AG04449 (cell line): ENCODE measurements at places on chromosomes 3 and 15.

DNA sequence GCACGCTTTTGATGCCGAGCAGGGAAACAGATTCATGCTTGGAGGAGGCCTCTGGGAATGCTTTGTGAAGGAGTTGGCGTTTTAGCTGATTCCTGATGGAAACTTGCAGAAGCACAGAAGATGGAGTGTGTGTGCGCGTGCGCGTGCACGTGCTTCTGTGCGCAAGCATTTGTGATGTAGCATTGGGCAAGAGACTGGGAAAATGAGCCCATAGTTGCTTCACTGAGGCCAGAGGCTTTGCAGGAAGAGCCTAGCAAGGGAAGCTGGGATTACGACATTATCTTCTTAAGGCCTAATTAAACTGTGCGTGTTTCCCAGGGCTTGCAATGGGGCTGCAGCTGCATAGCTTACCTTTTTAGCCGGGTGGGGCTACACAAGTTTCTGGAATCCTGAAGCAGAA, 18.1 kb upstream of the AGBL1 start:
- no peak for DNase-seq

DNA sequence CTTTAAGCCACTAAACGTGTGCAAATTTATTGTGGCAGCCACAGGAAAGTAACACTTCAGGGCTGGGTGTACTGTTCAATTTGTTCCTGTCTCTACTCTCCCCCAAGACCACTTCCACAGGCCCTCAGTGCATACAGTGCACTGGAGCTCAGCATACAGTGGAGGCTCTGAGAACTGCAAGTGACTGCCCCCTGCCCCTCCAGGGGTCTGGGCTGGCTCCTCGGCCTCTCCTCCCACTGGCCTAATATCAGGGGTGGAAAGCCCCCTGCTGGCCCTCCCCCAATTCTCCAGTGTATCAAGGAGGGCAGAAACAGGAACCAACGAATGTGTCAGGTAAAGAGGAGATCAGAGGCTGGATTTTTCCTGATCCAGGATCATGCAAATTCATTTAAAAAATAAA, 19.9 kb upstream of the HEG1 start:
- no peak for DNase-seq

GRCh38 chr3:122497425-122497824, 17.3 kb downstream of the KPNA1 start:
- DNase-seq = peak; percentile 82

DNA sequence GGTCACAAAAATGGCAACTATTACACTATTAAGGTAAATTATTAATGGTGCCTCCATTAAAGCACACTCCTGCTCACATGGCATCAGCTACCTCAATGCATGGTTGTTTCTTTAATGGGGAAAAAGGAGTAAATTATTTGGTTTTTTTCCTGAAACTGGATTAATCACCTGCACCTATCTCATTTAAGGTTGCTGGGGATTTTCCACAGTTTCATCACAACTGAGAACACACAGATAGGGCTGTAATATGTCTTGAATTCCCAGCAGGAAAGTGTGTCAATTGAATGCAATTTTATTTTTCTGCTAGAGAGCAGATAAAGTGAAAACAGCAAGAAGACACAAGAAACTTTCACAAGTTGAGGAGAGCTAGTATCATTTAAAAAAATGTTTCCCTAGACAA, 36.4 kb downstream of the RFTN1 start:
- no peak for DNase-seq

DNA sequence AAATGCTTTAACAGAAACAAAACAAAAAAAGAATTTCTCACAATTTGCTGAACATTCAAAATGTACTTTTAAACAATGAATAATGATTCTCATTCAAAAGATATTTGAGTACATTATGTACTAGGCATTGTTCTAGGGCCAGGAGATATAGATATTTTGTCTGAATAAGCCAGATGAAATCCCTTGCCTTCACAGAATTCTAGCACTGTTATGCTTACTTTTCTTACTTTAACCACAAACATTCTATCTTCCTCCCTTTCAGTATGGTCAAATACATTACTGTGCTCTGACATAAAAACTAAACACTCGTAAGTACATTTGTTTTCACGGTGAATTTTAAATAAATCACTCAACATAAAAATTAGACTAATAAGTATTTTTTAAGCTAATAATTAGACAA, 116.7 kb downstream of the ADAM10 start:
- no peak for DNase-seq

DNA sequence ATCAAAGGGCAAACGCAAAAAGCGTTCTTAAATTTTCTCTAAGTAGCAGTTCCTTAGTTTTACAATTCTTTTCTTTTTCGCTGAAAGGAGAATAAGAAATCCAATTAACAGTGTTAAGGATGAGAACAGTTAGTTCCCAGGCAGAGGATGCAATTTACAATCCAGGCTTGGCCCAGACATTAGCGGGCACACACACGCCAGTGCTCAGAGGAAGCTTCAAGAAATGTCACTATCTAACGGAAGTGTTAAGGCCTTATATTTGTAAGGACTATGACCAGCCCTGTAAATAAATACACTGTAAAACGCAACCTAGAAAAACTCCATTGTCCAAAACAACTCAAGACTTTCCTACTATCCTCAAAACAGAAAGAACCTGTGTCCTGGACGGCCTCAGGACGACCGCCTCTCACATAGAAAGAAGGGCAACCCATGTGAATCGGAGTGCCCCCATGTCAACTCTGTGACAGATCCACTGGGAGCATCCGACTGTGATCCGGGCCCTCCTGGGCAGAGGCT, 1.3 kb downstream of the ACAP2 start:
- no peak for DNase-seq

- DNase-seq = no peak
These were observed 296.3 kb downstream of the UACA start for GRCh38 chr15:70466895-70467529.

DNA sequence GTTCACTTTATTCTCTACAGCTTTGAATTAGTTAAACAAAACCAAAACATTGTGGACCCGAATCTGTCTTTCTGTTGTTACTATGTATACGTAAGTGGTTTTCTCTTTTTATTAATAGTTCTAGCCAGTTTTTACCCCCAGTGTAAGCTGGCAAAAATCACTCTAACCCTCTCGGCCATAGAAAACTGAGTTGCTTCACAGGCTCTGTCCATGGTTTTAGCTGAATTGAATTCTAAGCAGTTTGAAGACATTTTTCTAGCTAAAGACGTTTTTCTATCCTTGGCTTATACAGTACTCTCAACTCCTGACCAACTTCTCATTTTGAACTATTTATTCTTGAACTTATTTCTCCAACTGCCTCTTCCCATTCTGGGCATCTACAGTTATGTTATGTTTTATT, 62.9 kb downstream of the CDIN1 start:
- no peak for DNase-seq
